Stimulated activated CD4-positive, alpha-beta T cell treated with anti-CD3 and anti-CD28 coated beads, Interleukin-4, amount 100 ng/mL, for 48 hours (primary cell): ENCODE measurements at places on chromosomes 5 and 9.

GRCh38 chr5:81075041-81075440 is 114.9 kb downstream of the RASGRF2 start:
- no peak for DNase-seq

DNA sequence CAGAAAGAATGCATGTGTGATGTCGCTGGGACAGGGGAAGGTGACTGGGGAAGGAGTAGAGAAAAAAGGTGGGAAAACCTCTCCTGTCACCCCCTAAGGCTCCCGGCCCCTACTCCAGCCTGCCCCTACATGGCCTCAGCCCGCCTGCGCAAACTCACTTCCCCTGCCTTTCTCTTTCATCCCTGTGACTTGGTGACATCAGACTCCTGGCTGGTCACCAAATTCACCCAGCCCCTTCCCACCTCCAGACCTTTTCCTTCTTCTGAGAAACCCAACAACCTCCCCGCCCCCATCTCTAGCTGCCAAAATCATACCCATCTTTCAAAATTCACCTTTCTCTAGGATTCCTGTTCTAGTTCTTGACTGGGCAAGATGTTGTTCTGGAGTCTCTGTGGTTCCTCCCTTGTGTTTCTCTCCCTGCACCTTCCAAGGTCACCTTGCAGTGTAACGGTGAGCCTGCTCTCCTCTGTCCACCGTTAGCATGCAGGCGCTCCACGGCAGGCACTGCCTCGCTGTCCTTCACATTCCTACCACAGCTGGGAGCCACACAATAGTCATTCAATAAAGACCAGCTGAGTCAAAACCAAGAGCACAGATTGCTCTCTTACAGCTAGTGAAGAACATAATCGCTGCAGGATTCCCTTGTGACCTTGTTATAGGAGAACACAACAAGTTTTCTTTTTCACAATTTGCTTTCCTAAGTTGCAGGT is 134.5 kb downstream of the FANCC start:
- no peak for DNase-seq

GRCh38 chr5:82019342-82020138 is 47.7 kb downstream of the ATG10 start:
- no peak for DNase-seq

- DNase-seq: no peak
These were observed 120.7 kb upstream of the ERCC6L2 start for GRCh38 chr9:95754533-95755420.
